Activated CD4-positive, alpha-beta T cell treated with anti-CD3 and anti-CD28 coated beads for 48 hours (primary cell): ENCODE measurements at places on chromosomes 5 and 9.

DNA sequence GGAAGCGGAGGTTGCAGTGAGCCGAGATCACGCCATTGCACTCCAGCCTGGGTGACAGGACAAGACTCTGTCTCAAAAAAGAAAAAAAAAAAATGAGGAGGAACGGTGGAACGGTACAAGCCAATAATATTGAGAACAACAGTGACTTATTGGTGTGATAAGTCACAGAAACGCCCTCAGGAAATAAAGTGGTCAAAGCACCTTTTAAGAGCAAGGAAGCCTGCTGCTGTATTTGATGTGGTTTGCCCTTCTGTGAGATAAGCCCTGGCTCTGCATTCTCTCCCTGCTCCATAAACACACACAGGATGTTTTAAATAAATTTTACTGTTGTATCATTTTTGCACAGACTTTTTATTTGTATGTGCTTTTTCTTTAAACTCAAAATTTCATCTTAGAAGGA lies 269.9 kb upstream of the MSX2 start:
- no peak for DNase-seq

- DNase-seq: no peak
Measured at GRCh38 chr5:78797936-78798672, 149.5 kb upstream of the LHFPL2 start.

DNA sequence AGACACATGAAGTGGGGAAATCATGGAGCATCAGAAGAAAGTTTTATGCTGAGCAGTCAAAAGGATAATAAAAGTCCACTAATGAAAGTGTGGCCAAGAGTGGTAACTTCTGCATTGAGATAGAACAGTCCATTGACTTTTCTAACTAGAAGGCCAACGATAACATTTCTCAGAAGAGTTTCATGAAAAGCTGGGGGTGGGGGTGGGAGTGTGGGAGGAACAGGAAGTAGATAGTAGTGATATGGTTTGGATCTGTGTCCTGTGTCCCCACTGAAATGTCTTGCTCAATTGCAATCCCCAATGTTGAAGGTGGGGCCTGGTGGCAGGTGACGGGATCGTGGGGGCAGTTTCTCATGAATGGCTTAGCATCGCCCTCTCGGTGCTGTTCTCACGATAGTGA lies 36.2 kb upstream of the SNAPC3 start:
- no peak for DNase-seq

DNA sequence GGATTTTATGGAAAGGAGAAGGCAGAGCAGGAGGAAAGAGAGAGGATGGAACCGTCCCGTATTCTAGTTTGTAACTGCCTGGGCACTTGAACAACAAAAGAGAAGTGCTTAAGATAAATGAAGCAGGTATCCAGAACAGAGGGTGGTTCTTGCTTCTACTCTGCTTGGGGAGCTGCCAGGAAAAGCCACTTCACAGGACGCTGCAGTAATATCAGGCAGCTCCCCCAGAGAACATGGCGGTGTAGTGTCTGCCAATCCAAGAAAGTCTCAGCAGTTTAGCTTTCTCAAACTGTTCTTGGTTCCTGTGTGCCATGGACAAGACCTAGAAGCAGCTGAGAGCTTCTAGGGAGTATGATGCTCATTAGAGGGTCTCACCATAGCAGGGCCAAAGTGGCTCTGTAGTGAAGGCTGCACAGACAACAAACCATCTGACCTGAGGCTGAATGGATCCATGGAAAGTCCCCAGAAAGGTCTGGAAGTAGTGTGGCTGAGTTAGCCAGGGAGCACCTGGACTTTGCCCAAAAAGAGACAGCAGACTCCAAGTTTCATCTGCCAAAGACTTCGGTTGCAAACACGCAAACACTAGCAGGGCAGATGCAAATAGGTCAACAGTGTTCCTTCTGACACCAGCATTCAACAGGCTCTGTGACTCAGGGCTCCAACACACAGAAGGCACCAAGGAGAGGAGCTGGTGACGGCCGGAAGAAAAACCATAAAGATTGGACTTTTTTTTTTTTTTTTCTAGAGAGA lies 72.2 kb upstream of the TNFSF8 start:
- DNase-seq: no peak

DNA sequence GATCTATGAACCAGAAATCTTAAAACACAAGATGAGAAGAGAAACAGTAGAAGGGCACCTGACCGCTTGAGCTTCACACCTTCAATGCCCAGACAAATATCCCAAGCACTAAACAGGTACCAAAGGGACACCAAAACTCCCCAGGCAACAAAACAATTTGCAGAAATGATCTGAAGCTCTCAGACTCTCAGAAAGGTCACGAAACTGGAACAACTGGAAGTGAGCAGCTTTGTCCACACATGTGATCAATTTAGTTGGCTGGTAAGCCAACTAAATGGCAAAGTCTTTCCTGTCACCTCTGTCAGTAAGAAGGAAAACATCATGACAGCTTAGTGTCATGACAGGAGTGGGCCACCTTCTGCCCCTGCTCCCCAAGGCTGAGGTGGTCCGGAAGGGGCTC lies 4.1 kb downstream of the IPPK start:
- no peak for DNase-seq

DNA sequence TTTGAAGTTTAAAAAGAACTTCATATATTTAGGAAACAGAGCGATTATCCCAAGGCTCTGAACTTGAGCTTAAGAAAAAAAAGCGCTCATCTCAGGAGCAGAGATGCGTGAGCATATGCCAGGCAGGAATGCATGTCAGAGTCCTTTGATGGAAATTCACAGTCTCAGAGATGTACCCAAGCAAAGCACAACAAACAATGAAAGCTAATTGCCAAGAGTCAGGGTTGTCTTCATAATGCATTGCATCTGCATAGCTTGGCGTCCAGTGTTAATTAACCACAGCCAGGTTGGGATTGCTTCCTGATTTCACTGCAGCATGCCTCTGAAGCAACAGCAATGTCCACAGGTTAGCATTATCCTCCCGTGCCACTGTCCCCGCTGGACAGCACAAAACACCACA lies 907.0 kb upstream of the DMAC1 start:
- no peak for DNase-seq

DNA sequence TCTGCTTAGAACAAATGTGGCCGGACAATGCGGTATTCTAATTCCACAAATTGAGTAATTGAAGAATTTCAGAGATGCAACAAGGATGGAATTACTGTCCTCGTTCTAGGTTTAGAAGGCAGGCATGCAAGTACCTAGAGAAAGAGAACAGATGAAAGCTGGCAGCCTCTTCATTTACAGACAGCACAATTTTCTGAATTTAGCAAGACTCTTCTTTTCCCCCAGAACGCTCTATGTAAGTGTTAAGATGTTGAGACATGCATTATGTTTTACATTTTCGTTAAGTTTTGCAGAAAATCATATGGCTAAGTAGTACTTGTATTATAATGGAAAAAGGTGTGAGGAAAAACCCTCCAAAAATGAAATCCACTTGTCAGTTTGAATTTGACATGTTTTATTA lies 259.5 kb upstream of the ARRDC3 start:
- DNase-seq: no peak

GRCh38 chr5:119323601-119324000 lies 32.2 kb upstream of the TNFAIP8 start:
- no peak for DNase-seq

GRCh38 chr9:95509851-95510708 lies 6.7 kb downstream of the PTCH1 start:
- DNase-seq: peak; percentile 21

- DNase-seq: no peak
Measured at GRCh38 chr5:175688352-175689146, 30.7 kb downstream of the HRH2 start.

- no peak for DNase-seq
Measured at GRCh38 chr5:21644032-21644431, 1209.1 kb downstream of the CDH12 start.

DNA sequence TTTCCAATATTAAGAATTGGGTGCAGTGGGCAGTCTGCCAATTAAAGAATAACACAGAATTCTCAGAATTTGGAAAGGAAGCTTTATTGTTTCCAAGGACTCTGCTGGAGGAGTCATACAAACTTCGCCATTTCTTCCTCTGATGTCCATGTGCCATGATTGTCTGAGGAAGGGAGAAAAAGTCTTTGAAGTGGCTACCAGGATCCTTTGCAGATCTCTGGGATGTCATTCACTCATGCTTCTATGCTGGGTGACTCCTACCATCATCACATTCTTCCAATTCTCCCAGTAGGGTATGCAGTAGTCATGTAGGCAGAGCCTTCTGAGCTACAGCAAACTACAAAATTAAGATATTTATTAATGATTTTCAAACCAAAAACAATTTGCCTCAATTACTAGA lies 3.2 kb upstream of the SMAD5 start:
- DNase-seq: no peak

DNA sequence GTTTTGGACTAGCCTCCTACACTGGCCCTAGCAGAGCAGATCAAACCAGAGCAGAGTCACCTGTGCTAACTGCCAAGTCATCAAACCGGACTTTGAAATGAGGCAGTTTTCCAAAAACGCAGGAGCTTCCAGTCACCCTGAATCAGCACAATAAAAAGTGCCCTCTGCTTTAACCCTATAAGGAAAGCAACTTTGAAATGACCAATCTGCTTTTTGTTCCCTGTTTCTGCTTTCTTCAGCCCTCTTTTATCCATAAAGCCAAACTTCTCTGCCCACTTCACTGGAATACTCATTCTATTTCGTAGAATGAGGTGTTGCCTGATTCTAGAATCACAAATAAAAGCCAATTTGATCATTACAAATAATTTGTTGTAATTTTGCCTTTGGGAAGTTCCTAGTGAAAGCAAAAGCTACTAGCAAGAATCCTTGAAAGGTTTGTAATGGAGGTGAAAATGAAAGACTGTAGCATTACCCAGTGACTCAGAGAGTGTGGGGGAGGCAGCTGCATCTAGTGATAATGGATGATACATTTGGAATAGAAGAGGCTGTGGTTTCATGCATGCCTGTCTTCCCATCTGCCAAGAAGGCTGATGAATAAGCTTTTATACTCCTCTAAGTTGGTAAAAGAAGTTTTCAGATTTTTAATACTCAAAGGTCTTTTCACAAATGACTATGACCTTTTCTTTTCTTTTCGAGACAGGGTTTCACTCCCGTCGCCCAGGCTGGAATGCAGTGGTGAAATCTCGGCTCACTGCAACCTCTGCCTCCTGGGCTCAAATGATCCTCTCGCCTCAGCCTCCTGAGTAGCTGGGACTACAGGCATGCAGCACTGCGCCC lies 14.9 kb downstream of the SPAAR start:
- peak; percentile 69 for DNase-seq

DNA sequence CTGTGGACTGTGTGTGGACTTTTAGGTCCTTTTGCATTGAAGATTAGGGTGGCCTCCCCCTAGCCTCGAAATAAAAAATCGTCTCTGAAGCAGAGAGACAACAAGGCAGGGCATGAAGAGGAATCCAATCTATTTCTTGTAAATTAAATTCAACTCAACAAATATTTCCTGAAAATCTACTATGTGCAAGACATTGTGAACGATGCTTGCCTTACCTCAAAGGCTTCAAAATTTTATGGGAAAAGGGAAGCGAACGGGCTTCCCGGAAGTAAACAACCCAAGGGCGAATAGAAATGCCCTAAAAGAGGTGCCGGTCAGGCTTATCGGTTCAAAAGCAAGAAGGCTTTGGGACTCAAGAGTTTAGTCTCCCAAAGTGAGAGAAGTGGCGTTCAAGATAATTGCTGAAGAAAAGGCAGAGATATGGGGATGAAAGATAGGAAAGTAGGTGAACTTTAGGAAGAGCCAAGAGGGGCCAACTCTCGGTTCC lies 525 bp downstream of the KIF24 start:
- no peak for DNase-seq

- no peak for DNase-seq
Measured at GRCh38 chr5:96627792-96628398, 34.3 kb upstream of the CAST start.

DNA sequence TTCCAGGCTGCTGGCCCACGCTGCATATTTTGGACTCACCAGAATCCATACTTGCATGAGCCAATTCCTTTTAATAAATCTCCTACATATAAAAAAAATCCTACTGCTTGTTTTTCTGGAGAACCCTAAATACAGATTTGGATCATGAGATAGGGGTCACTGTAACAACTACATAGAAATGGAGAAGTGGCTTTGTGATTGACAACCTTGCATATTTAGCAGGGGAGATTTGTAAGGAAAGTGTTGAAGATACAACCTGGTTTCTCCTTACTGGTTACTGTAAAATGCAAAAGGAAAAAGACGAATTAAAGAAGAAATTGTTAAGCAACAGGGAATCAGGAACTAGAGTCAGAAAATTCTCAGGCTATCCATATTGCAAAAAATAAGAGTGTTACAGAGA lies 74.8 kb downstream of the HABP4 start:
- DNase-seq: no peak

DNA sequence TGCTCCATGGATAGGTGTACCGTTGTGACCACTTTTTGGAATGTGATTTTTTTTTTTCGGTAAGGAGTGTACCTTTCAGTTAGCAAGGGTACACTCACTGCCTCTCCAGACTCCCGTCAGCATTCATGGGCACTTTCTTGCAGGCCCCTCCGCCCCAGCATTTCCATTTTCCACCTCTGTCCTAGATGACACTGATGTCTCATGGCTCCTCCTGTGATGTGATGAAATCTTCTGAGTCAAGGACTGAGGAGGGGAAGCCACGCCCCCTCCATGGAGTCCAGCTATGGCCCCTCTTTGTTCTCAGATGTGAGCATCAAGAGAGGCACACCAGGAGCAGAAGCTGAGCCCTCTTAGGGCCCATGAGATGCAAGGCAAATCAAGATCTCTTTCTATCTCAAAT lies 61.8 kb downstream of the CTSL start:
- DNase-seq: no peak

- DNase-seq: no peak
Measured at GRCh38 chr5:174303035-174303434, 257.5 kb downstream of the NSG2 start.

DNA sequence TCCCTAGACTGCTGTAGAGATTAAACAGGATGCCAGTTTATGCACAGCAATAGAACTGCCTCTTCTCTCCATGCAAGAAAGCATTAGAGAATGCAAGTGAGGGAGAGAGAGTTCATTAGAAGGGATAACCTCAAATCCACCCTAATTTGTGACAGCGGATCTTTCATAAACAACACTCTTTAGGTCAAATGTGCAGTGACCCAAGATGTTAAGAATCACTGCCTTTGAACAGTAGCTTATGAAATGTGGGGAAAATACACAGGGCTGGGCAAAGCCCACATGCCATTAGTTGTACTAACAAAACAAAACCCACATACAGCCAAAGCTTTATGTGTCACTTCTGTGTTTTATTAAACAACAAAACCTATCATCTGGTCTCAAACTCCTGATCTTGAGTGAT lies 36.2 kb upstream of the POU4F3 start:
- DNase-seq: no peak

GRCh38 chr5:170722316-170722715 lies 61.2 kb upstream of the GABRP start:
- no peak for DNase-seq

GRCh38 chr5:4130819-4131218 lies 535.2 kb downstream of the IRX1 start:
- DNase-seq: no peak

- DNase-seq: no peak
Measured at GRCh38 chr5:172956228-172956627, 3.0 kb upstream of the RPL26L1 start.
